Cardiac septum (tissue), 1 donor: ENCODE measurements at places on chromosomes 12 and 14. TPM values are rescaled to one million over a fixed set of nuclear protein-coding genes. Genes with fewer than 3 reads are reported as not detected.
A peak's percentile ranks its signal among the peaks of the same experiment; 100 is the strongest.

- no peak for DNase-seq
Measured at GRCh38 chr12:121986489-121987245, 35.0 kb upstream of the BCL7A start.

DNA sequence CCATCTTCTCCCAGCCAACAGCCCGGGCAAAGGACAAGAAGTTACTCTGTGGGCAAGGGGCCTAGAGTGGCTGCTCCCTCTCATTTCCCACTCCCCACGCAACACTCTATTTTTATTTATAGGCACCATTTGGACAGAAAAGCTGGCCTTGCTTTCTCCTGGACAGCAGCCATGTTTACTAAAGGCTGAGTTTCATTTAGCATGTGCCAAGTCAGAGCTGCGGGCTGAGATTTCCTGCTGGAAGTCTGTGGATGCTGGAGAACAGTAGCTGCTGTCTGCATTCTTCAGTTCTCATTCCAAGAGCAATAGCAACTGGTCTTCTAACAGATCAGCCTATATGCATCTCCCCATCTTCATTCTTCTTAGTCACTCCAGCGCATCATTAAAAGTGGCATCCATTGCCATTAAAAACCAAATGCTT is 8.3 kb downstream of the COL2A1 start:
- DNase-seq: no peak

DNA sequence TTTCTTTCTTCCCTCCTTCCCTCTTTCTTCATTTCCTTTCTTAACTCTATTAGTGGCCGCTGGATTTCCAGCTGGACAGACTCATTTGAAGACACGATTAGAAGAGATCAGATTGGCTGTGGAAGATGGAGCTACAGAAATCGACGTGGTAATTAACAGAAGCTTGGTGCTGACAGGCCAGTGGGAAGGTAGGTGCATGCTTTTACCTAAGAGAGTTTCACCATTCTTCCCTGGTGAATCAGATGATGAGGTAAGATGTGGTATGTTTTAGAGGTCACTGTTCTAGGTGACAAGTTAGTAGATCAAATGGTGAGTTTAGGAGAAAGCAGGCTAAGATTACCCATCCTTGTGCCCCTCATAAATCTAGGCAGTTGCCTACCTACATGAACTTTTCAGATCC is 51.6 kb downstream of the DERA start:
- DNase-seq: no peak

GRCh38 chr12:89862511-89863445 is 154.1 kb upstream of the ATP2B1 start:
- DNase-seq: peak; percentile 82

DNA sequence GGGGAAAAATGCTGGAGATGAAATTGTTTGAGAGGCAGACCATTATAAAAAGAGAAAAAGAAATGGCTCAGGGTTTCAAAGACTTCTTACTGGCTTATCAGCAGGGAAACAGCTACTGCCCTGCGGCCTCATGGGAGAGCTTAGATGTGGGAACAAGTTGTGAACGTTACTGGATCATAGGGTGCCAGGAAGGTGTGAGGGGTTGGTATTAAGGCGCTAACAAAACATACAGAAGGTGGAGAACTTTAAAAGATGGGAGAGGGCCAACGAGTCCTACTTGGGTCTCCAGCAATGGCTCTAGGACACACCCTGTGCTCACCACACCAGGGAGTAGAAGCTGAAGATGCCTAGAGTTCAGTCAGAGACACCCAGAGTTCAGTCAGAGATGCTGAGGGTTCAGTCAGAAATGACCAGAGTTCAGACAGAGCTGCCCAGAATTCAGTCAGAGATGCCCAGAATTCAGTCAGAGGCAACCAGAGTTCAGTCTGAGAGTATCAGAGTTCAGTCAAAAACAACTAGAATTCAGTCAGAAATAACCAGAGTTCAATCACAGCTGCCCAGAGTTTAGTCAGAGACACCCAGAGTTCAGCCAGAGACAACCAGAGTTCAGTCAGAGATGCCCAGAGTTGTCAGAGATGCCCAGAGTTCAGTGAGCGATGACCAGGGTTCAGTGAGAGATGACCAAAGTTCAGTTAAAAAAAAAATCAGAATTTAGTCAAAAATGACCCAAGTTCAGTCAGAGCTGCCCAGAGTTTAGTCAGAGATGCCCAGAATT is 1103.6 kb downstream of the BCL11B start:
- DNase-seq: no peak

Gene PDZRN4
- not detected for total RNA-seq
